ENCODE measurements at places on chromosomes 7 and 10. TPM values are rescaled to one million over a fixed set of nuclear protein-coding genes. Genes with fewer than 3 reads are reported as not detected.

- DNase-seq: no peak
Measured at GRCh38 chr7:87591211-87591610, 9.5 kb downstream of the ABCB1 start.

Gene CFAP58
- 0.51 TPM for polyA plus RNA-seq

- no peak for DNase-seq
Measured at GRCh38 chr10:54094321-54094720, 706.7 kb downstream of the PCDH15 start.

GRCh38 chr7:44149571-44150465 is 8.7 kb upstream of the MYL7 start:
- DNase-seq: no peak

Gene ALOX5
- 1.5 TPM for polyA plus RNA-seq

Gene PTN
- polyA plus RNA-seq: not detected

DNA sequence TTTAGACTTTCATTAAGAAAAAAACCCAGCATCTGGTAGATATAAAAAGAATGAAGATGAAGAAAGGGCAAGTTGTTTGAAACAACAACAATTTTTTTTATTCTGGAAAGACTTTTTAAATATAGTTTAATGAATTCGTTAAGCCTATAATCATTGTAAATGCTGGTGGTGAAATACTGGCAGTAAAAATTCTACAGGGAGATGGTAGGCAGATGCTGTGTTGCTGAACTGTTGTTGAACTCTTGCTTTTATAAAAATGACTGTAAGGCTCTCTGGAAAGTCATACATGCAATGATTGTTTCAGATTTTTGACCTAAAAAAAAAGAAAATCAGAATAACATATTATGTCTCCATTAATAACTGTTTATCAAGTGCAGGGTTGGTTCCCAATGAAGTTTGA is 39.0 kb downstream of the SCIN start:
- DNase-seq: no peak

Gene AFAP1L2
- polyA plus RNA-seq: 3.5 TPM

- no peak for DNase-seq
Measured at GRCh38 chr7:10798044-10798443, 175.6 kb upstream of the PHF14 start.

GRCh38 chr10:22700489-22700888 is 13.9 kb downstream of the PIP4K2A start:
- DNase-seq: no peak

GRCh38 chr10:82564353-82565196 is 689.6 kb downstream of the NRG3 start:
- DNase-seq: no peak

- no peak for DNase-seq
Measured at GRCh38 chr7:20352573-20353306, 22.0 kb downstream of the ITGB8 start.

DNA sequence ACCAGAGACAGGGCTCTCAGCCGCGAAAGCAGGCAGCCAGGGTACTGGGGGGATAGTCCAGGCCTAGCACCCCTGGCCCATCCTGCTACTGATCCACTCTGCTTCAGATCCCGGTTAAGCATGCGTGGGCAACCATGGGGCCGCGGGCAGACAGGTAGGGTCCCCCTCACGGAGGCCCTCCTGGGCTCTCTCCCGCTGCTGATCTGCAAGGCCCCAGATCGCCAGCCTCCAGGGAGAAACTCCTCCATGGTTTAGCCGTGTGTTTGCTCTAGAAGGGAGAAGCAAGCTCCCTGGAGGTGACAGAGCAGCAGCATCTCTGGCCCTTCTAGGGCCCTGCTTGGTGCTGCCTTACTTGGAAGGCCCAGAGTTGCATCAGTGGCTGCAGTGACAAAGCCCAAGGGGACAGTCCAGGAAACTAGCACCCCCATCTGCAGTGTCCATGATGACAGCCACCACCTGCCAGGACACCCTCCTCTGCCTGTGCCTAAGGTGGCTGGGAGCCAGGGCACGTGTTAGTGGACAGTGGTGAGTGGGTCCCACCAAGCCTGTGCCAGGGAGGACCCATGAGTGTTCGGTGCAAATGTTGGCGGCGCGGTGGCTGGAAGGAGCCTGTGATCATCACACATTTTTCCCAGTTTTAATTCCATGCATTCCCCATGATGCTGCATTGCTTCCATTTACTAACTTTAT is 29.2 kb downstream of the CALML5 start:
- DNase-seq: no peak

DNA sequence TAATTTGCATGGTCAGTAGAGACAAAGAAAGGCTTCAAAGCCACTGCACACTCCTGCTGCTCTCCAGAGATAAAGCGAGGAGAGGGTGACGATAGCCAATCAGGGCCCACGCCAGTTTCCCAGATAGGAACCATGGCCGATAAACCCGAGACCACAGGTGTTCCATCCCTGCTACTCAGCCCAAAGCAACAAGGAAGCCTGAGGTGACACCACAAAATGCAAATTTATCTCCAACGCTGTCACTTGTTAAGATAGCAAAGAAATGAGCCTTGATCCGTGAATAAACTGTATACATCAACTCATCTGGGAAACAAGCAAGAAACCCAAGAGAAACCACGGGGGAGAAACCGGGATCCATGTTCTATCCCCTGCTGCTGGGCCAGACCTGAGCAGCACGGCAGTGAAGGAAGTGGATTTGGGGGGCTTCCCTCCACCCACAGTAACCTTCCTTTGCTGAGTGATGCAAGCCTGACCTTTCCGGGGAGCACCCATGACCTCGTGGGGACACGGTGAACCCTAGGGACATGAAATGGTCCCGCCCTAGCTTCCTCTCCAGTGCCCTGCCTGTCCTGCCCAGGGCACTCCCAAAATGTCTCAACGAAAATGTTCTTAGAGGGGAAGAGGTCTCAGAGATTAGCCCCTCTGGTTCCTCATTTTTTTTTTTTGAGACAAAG is 164.6 kb downstream of the PTPRN2 start:
- DNase-seq: no peak

Gene C7orf57
- not detected for polyA plus RNA-seq

Gene ZNF853
- polyA plus RNA-seq: 0.97 TPM

DNA sequence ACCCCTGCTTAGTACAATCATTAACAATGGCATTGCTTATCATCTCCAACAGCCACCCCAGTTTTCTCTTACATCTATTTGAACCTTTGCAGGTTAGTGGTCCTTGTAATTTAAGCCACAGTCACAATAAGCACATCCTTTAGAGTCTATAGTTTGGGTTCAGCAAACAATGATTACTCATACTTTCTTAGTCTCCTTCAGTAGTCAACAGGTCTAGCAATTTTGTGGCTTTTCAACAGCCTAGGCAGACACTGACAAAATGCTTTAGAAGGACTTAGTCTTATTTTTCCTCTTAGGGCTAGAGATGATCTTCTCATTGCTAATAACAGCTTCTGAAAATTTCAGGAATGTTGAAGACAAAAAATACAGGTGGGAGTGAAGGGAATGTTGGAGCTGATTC is 32.3 kb upstream of the FAM204A start:
- DNase-seq: no peak

DNA sequence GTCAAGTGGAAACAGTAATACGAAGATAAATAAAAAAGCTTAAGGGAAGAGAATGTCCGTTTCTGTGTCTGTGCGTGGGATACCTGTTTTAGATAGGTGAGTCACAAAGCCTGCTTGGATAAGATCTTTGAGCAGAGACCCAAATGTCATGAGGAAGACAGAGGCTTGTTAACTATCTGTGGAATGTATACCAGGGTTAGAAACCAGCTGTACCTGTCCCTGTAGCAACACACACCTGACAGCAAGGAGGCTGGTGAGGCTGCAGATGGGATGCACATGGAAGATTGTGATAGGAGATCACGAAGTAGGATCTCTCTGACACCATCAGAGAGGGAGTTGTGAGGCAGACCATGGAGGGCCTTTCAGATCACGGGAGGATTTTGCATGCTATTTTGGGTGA is 105.3 kb downstream of the ARHGAP21 start:
- no peak for DNase-seq

DNA sequence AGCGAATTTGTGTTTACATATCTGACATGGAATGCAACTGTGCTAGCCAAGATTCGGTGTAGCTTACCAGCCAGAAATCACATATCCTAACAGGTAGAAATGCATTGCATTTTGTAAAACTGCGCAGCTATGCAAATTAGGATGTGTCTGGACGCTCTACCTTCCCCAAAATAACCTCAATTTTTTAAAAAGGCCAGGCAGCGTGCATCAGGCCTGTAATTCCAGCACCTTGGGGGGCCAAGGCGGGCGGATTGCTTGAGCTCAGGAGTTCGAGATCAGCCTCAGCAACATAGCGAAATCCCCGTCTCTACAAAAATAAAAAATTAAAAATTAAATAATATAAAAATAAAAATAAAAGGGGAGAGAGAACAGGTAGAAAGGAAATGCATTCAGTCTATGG is 305.0 kb downstream of the TYW1 start:
- DNase-seq: no peak

Gene LIPK
- not detected for polyA plus RNA-seq

DNA sequence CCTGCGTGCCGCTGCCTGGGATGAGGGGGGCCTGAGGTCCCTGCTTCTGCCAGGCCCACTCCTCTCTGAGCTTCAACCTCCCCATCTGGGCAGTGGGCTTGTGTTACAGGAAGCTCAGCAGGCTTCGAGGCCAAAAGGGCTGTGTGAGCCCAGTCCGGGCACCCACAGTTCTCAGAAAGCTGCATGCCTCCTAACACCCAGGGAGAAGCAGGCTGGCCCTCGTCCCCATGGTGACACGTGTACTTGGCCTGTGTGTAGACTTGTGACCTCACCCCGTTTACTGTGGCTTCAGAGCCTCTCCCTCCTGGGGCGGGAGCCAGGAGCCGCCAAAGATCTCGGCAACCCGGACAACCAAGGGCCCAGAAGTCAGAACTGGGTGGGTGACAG is 2.2 kb upstream of the GRIFIN start:
- no peak for DNase-seq

DNA sequence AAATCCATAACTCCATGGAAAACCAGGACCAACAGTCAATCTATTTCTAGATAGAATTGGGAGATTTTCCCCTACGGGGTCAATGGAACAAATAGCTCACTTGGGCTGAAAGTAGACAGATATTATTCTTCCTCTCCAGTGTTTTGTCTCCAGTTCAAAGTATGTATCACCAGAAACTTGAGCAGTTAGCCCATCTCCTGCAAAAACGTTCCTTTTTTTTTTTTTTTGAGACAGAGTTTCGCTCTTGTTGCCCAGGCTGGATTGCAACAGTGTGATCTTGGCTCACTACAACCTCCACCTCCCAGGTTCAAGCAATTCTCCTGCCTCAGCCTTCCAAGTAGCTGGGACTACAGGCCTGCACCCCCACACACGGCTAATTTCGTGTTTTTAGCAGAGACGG is 390.0 kb upstream of the AUTS2 start:
- no peak for DNase-seq

- DNase-seq: no peak
Measured at GRCh38 chr7:72467237-72467636, 55.1 kb upstream of the CALN1 start.

DNA sequence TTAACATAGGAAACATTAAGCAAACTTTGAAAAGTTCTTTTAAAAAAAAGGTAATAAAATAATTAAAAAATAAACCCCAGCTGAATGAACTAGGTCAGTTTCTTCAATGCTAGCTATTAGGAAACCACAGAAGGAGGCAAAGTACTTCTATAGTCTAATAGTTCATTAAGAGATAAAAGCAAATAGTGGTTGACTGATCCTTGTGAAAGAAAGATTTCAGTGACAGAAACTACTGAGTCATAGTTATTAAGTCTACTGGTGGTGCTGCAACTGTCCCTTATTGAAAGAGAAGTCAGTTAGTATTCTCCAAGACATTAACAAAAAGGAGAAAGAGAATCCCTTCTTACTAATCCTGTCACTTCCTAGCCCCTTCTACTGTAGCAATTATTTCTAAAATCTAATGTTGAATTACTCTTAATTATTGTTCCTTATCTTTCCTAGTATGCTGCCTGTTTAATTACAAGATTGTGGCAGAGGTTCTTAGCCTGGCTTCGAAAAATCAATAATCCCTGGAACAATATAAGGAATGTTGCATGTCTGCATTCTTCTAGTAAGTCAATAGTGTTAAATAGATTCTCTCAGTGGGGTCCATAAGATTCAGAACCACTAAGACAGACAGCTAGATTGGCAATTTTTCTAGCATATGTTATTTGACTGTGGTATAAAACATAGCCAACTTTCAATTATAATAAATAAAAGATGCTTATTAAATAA is 18.2 kb downstream of the TCTN3 start:
- DNase-seq: no peak

DNA sequence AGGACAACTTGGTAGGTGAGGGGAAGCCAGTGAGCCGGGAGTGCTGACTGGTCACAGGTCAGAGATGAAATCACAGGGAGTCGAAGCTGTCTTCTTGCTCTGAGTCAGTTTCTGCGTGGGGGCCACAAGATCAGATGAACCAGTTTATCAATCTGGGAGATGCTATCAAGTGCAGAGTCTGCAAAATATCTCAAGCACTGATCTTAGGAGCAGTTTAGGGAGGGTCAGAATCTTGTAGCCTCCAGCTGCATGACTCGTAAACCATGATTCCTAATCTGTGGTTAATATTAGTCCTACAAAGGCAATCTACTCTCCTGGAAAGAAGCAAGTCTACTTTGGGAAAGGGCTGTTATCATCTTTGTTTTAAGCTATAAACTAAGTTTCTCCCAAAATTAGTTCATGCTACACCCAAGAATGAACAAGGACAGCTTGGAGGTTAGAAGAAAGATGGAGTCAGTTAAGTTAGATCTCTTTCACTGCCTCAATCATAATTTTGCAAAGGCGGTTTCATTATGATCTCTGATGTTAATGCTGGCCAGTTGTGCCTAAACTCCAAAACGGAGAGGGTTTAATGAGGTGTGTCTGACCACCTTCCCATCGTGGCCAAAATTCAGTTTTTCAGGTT is 8.4 kb upstream of the LMOD2 start:
- DNase-seq: no peak

Measured in CD4-positive, CD25-positive, alpha-beta regulatory T cell (primary cell).